ENCODE measurements at places on chromosomes 4 and X.
A peak's percentile ranks its signal among the peaks of the same experiment; 100 is the strongest.

DNA sequence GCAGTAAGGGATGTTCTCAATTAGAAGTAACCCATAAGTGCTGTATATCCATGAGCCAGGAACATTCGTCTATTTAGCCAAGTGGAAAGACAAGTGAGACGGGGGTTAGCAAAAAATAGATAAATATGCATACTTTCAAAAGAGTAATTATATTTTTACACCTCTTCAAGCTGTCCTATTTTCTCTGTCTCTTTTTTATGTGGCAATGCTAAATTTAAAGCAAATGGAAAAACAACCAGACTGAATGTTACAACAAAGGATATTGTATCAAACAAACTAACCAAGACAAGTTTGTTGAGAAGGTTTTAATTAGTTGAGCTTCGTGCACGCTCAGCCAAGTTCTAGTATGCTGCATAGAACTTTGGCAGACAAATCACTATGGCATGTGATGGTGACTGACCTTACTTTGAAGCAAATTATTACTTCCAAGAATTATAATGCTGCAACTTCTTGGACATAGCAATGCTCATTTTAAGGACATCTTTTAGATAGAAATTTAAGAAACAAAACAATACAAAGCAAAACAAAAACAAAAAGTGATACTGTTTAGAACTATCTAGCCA, 61.4 kb upstream of the TMEM150C start:
- no peak for DNase-seq

DNA sequence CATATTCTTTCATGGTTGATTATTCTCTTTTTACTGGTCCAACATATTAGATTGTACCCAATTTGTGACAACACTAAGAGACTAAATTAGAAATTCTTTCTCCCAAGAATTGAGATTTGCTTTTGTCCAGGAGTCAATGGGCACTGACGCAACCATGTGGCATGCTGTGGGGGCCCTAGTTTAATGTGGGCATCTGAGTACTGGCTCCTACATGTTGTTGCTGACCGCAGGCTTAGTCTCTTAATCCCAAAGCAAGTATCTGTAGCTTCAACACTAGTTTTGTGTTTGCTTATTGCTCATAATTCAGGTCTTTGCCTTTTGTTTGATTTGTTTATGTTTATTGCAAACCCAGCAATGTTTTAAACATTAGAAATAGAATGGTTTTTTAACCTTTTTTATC, 263.4 kb upstream of the NDST4 start:
- no peak for DNase-seq

DNA sequence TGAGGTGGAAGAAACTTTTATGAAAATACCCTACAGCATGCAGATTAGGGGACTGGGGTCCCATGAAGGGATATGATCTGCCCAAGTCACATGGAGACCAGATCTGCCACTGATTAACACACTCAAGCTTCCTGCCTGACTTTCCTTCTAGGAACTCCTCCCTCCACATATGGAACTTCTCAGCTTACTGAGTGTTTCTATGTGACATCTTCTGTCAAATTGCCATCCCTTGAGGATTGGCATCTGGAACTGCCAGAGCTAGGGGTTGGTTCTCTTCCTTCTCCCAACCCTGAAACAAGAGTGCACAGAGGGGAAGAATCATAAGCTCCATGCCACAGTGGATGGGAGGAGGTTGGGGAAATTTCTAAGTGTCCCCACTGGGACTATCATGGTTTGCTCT, 150.6 kb upstream of the MBNL3 start:
- DNase-seq: no peak

DNA sequence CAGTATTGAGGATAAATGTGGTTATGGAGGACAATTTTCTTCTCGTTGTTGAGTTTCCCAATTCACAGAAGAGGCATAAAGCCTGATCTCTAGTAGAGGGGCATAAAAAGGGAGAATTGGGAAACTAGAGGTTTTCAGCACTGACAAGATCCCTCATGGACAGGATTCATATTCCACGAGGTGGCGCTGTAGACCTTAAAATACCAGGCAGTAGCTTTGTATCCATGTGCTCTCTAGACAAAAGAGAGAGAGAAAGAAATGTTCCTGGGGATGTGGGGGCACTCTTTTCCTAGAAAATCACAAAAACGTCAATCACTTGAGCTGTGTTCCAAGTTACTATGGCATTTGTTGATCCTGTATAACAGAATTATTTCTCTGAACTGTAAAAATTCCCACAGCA, 128.3 kb downstream of the MAGEE1 start:
- DNase-seq: peak; percentile 2

DNA sequence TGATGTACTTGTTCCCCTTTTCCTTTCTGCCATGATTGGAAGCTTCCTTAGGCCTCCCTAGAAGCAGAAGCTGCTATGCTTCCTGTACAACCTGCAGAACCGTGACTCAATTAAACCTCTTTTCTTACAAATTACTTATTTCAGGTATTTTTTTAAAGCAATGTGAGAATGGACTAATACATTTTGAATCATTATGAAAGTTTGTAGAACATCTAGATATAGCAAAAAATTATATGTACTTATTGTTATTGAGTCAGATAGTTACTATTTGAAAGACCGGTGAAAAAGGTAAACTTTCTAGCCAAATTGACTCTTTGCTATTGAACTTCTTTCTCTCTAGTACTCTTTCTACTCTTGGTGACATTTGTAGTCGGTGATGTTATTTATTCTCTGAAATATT, 777.3 kb upstream of the GALNTL6 start:
- no peak for DNase-seq

DNA sequence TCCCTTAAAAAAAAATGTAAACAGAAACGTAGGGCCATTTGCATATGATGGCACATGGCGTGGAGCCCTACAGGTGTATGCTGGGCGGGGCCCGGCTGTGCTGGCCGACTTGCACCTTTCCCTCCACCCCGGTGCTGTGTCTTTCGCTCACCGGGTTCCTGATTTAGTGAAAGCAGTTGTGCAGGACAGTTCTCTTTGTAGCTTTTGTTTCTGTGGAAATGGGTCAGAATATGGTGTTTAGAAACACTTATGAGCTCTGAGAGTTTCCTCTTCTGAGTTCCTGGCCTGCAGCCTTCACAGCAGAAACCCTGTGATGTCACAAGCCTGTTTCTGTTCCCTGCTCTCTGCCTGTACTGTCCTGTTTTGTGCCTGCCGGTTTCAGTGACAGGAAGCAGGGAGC, 22.5 kb upstream of the MSANTD1 start:
- no peak for DNase-seq

DNA sequence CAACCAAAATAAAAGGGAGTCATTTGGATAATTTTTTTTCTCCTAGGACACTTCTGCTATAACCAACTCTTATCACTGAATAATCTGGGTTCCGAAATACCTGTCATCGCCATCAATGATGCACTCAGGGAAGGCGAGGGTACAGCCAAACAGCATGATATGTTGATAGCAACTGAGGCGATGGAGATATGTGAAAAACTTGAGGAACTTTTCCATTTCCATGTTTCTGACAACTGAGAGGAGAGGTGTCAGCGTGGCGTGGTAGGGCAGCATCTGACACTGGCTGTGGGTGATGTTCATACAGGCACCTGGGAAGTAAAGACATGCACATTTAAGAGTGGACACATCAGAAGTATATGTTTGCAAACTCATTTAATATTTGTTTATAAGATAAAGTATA, 74.6 kb downstream of the CORIN start:
- no peak for DNase-seq

DNA sequence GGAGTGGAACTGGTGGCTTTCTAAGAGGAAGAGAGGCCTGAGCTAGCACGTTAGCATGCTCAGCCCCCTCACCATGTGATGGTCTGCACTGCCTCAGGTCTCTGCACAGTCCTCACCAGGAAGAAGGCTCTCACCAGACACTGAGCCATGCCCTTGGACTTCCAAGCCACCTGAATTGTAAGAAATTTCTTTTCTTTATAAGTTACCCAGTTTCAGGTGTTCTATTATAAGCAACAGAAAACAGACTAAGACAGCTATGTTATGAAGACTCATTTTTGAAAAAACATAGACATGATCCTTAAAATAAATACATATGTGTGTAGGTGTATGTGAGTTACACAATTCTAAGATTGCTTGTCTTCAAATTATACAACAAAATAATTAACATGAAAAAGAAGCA, 74.7 kb downstream of the CEP44 start:
- no peak for DNase-seq
